ENCODE measurements at places on chromosomes 16 and 17.

- no peak for DNase-seq
These were observed 22.1 kb upstream of the NAT9 start for GRCh38 chr17:74798239-74798707.

DNA sequence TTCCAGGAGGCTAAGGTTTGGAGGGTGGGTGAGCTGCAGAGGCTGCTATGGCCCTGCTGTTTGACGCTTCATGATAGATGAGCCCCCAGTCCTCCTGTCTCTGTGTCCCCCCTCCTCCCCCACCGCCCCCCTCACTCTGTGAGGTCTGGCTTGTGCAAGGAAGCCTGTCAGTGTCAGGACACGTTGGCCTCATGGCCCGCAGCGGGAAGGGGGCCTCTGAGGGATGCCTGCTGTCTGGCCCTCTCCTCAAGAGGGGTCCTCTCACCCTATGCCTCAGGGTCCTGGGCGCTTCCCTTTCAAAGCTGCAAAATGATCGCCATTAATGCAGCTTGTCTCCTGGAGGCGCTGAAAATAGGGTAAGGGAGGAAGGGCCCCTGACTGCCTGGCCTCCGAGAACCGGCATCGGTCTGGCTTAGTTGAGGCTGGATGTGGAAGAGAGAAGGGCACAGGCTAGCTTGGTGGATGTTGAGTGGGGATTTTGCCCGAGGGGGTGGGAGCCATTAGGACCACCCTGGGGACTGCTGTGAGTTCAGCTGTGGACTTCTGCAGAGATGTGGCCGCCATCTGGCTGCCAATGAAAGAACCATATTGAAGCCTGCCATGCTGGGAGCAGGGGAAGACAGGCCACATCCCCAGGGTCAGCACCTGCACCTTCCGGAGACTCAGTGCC lies 14.8 kb upstream of the GOSR2 start:
- no peak for DNase-seq

- DNase-seq: no peak
These were observed 885.4 kb upstream of the EEF2KMT start for GRCh38 chr16:5982979-5983378.

DNA sequence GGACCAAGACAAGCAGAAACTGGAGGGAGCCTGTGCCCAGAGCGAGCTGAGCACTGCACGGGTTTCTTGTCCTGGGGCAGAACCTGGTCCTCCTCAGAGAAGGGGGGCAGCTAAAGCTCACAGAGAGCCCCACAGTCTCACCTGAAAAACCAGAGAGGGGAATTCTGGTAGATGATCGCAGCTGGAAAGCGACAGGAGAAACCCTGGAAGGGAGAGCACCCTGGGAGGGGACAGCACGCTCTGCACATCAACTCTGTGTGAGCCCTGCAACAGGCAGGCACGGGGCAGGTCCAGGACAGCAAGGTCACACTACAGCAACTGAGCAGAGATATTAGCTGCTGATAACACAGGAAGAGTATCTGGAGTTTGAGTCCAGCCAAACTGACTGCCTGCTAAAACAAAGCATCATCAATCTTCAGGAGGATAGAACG lies 18.2 kb downstream of the ZCCHC14 start:
- no peak for DNase-seq

- no peak for DNase-seq
These were observed 22.6 kb upstream of the PMP22 start for GRCh38 chr17:15287538-15288267.

- DNase-seq: no peak
These were observed 2.9 kb downstream of the SLC13A5 start for GRCh38 chr17:6710317-6710716.

DNA sequence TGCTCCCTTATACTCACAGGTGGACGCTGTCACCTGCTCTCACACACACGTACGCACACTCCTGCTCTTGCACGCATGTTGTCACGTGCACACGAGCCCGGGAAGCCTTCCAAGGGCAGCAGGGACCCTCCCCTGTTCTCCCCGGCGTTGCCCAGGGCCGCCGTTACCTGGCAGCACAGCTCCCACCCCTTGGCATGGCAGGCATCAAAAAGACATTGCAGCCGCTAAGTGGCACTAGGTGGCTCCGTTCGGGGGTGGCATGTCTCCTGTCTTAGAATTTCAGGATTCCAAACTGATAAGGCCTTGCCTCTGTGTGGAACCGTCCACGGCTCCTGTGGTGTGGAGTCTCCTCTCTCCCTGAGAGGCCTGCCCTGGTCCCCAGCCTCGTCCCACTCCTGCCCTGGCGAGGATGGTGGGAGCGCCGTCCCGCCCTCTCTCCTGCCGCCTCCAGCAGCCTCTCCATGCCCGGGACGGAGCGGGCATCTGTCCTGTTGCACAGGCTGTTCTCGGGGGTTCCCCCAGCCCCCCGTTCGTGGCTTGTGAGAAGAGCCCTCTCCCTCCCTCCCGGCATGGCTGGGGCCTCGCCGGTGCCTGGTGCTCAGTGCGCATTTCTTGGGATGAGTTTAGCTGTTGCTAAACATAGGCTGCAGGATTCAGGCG lies 126.7 kb upstream of the GSE1 start:
- DNase-seq: no peak

- no peak for DNase-seq
These were observed 18.3 kb downstream of the TBC1D16 start for GRCh38 chr17:80017226-80018010.

- no peak for DNase-seq
These were observed at the start of gene ROGDI for GRCh38 chr16:4801962-4802658. ROGDI (minus strand) TSS chr16:4802633; CDS start chr16:4802571, 62 bp downstream.

DNA sequence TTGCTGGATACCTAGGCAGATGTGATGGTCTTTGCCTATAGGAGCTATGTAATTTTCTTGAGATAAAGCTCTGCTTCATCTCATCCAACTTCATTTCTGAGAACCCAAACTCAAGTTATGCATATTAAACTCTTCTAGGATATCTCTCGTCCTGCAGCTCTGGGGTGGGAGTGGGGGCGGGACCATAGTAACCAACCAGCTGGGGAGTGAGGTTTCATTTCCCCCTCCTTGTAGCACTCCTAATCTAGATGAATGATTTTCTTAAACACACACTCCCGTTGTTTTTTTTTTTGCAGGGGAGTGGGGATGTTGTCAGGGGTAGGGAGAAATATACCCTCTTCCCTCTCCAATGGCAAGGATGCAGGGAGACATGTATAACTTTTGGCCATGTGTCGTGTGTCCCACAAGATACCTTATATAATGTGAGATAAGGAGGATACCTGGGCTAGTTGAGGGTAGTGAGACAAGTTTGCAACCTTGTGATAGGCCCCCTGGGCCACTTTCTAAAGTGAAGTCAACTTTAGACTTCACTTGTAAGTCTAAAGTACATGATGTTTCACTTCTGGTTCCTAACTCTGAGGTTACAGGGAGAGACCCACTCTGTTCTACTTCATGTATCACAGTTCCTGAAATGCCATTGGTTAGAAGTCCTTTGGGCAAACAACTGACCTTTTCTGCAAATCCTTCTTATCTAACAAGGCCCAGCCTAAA lies 10.5 kb upstream of the HEATR6 start:
- DNase-seq: no peak

GRCh38 chr17:50188921-50189549 lies 12.4 kb downstream of the COL1A1 start:
- DNase-seq: no peak

DNA sequence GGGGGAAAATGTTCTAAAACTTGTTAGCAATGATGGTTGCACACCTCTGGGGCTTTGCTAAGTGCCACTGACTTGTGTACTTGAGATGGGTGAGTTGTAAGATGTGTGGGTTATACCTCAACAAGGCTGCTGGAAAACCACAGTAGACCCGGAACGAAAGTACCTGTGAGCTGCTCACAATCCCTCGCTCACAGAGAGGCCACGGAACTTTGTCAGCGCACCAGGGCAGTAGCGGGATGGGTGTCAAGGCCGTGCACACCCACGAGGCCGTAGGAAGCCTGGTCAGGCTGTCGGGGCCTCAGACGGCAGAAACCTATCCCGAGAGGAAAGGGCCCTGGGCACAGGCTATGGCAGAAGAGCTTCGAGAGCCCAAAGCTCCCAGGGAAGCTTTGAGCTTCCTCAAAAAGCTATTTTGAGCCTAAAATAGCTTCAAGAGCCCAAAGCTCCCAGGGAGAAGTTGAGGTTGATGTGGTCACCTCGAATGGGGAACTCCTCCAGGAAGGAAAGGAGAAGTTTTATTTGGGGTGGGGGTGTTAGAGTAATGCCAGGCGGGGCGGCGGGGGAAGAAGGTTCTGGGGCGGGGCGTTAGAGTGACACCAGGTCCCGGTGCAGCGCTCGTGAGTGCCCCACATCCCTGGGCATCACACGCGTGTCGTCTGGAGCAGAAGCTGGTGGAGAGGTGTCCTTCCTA lies 19.0 kb downstream of the CBFA2T3 start:
- DNase-seq: no peak

- no peak for DNase-seq
These were observed 7.2 kb upstream of the TNFRSF17 start for GRCh38 chr16:11957591-11958395.

- no peak for DNase-seq
These were observed 16.0 kb downstream of the FMNL1 start for GRCh38 chr17:45237686-45238085.

- DNase-seq: no peak
These were observed 20.8 kb upstream of the CNEP1R1 start for GRCh38 chr16:50004239-50004638.

GRCh38 chr17:39625198-39625785 lies 1.5 kb upstream of the PPP1R1B start:
- DNase-seq: no peak

DNA sequence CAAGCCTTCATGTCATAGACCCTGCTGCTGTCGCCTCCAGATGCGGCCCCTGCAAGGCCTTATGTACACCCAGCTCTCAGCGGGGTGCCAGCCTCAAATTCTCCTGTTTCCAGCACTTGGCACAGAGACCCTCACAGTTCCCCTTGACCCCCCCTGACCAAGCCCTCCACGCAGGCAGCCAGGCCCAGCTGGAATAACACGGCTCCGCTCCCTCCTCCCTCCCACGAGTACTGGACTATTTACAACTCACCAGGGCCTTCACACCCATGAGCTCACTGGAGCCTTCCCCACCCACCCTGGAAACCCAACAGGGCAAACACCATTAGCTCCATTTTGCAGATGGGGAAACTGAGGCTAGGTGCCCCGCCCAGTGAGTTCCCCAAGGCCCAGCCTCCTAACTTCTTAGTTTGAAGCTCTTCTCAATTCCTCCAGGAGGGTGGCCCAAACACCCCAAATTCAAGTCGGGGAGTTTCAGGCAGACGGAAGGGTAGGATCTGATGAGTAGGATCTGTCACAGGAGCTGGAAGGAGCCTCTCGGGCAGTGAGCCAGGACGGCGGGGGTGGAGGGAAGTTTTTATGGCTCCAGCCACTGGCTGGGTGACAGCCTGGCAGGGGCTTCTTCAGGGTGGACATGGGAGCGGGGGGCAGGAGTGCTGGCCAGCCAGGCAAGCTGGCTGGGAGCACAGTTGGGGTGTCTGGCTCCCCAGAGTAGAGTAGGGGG lies 17.5 kb upstream of the DLX4 start:
- DNase-seq: no peak

- no peak for DNase-seq
These were observed 26.8 kb upstream of the SLC5A10 start for GRCh38 chr17:18925187-18925586.
